ENCODE measurements at places on chromosomes 6 and 20.

DNA sequence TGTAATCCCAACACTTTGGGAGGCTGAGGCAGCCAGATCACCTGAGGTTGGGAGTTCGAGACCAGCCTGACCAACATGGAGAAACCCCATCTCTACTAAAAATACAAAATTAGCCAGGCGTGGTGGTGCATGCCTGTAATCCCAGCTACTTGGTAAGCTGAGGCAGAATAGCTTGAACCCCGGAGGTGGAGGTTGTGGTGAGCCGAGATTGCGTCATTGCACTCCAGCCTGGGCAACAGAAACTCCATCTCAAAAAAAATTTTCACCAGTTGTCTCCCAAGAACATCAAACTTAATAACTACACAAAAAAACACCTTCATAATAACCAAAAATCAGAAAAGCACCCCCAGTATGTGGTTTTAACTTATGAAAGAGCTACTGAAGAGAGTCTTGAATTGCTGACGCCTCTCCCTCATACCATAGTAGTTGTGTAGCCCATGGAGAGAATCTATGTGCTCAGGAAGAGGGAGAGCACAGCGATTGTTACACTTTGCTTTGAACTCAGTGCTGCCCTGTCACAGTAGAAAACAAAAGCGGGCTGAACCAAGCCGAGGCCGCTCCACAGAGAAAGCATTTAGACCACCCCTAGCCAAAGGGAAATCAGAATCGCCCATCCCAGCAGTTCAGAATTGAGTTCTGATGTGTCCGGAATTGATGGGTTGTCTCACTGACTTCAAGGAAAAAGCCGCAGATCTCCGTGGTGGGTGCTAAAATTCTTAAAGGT is 42.0 kb upstream of the GMPR start:
- no peak for DNase-seq

GRCh38 chr6:43865932-43866645 is 96.1 kb downstream of the VEGFA start:
- no peak for DNase-seq

- no peak for DNase-seq
Observed at GRCh38 chr6:149035766-149036165, 281.7 kb upstream of the TAB2 start.

DNA sequence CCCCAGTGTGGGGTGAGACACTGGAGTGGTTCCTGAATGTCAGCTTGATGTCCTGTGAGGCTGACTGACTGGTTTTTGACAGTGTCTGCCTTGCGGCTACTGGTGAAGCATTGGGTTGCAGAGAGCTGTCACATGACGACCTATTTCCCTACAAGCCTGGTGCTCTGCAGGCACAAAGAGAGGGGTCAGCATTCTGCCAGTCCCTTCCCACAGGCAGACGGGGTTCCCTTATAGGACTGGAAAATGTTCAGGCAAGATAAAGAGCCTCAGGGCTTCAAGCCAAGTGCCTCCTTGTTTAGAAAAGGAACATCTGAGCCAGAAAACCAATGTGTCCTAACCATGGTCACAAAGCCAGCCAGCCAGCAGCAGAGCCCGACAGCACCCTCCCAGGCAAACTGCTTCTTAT is 11.0 kb downstream of the LY86 start:
- DNase-seq, result no peak

DNA sequence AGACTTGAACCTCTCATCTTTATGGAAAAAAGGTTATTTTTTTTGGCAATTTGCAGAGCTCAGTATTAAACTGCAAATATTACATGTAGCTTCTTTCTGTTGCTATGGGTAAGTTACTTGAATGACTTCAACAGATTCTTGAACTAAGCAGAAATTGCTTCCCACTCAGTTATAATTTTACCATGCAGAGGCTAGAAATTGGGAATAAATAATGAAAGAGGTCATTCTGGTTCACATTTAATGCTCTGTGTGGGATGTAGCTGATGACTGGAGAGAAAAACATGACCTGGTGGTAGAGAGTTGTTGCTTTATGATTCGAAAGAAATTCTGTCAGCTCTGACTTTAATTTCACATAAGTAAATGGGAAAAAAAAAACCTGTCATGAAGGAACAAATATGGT is 16.8 kb upstream of the ADGB start:
- no peak for DNase-seq

GRCh38 chr6:132669690-132670291 is 10.8 kb upstream of the TAAR1 start:
- peak; percentile 12 for DNase-seq

- DNase-seq, result no peak
Observed at GRCh38 chr20:48142516-48142773, 357.2 kb upstream of the SULF2 start.

DNA sequence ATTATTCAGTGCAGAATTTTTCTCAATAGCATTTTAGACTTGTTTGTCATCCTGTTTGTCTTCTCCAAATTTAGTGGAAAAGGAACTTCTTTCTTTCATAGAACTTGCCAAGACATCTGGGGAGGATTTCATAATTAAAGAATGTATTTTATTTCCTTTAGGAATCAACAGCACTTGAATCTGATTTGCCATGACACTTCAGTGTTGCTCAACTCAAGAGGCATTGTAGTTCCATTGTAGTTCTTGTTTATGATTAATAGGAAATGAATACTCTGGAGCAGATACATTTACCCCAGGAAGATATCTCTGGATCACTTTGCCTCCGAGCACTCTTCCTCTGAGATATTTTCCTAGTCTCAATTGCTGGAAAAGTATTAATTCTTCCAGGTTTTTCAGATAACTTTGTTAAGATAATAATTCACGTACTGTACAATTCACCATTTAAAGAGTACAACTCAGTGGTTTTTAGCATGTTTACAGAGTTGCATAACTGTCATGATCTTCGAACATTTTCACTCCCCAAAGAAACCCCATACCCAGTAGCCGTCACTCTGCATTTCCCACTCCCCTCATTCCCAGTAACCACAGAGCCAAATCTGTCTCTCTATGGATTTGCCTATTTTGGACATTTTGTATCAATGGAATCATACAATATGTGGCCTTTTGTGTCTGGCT is 29.7 kb downstream of the AKAP12 start:
- peak; percentile 63 for DNase-seq
